Osteoblast (primary cell): ENCODE measurements at places on chromosomes 7 and 10. TPM values are rescaled to one million over a fixed set of nuclear protein-coding genes. Genes with fewer than 3 reads are reported as not detected.

DNA sequence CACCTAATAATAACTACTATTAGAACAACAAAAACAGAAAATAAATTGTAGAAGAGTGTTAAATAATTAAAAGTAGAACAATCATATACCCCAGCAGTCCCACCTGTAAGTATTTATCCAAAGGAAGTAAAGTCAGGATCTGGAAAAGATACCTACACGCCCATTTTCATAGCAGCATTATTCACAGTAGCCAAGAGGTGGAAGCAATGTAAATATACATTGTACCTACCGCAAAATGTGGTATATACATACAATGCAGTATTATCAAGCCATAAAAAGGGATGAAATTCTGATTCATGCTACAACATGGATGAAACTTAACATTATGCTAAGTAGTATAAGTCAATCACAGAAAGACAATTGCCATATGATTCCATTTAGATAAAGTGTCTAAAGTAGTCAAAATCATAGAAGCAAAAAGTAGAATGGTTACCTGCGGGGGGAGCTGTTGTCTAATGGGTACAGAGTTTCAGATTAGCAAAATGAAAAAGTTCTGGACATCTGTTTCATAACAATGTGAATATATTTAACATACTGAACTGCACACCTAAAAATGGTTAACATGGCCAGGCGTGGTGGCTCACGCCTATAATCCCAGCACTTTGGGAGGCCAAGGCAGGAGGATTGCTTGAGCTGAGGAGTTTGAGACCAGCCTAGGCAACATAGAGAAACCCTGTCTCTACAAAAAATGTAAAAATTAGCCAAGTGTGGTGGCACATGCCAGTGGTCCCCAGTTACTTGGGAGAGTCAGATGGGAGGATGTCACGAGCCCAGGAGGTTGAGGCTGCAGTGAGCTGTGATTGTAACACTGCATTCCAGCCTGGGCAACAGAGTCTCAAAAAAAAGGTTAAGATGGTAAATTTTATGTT lies 6.0 kb upstream of the TMED4 start:
- H3K36me3 ChIP-seq: no peaks in the 10 kb centered on the region
- H3K27me3 ChIP-seq: no peaks in the 10 kb centered on the region
- H3K27ac ChIP-seq: no peak overlapping the region
- H3K4me1 ChIP-seq: no peaks in the 10 kb centered on the region

DNA sequence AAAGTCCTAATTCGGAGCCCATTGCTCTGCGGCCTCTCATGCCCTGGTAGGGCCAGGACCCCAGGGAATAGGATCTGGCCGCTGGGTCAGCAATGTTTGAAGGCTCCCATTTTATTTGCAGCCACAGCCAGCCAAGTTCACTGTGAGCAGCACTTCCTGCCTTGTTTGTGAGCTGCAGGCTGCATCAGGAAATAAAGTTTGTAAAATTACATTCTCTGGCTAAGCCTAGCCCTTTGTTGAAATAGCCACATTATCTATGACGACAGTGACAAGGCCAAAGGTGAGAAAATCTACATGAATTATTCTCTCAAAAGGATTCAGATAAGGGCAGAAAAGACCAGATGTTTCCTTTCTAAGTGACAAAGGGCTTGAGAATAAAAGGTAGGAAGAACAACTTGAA lies 23.7 kb upstream of the ITGB1 start:
- H3K36me3 ChIP-seq: no peaks in the 10 kb centered on the region
- H3K4me1 ChIP-seq: peaks cover 64% of the 10 kb centered on the region

DNA sequence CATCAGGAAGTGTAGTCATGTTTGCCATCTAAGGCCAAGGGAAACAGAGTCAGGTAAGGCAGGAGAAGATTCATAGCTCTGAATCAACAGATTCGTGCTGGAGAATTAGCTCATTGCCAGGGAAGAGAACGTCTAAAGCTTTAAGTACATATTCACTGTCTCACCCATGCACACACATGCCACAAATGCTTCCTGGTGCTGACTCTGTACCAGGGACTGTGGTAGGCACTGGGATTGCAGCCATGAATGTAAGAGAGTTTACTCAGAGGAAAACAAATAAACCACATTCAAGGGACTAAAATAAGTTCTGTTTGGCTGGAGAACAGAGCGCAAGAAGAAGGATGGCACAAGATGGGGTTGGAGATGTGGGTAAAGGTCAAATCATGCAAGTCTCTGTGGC lies 89.8 kb upstream of the HPS1 start:
- no peaks in the 10 kb centered on the region for H3K4me1 ChIP-seq
- peaks cover 5% of the 10 kb centered on the region for H3K27me3 ChIP-seq
- no peaks in the 10 kb centered on the region for H3K36me3 ChIP-seq
- H3K27ac ChIP-seq: no peak overlapping the region
- no peak overlapping the region for H3K4me3 ChIP-seq
- DNase-seq: no peak

DNA sequence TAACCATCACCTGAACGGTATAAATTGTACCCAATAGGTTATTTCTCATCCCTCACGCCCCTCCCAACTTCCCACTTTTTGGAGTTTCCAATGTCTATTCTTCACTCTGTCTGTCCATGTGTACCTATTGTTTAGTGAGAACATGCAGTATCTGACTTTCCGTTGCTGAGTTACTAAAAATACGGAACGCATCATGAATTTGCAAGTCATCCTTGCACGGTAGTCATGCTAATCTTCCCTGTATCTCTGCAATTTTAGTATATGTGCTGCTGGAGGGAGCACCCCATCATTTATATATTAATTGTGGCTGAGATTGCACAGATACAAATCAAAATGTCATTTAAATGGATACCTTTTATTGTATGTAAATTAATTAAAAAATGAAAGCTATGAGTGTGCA lies 75.7 kb upstream of the SFMBT2 start:
- H3K4me3 ChIP-seq: no peak overlapping the region
- no peaks in the 10 kb centered on the region for H3K27me3 ChIP-seq
- no peaks in the 10 kb centered on the region for H3K4me1 ChIP-seq
- no peaks in the 10 kb centered on the region for H3K36me3 ChIP-seq
- H3K27ac ChIP-seq: no peak overlapping the region

The PTPRN2 gene
- 0.36 and 0.88 TPM in 2 replicates for total RNA-seq
